ENCODE measurements at places on chromosomes 5 and 9. TPM values are rescaled to one million over a fixed set of nuclear protein-coding genes. Genes with fewer than 3 reads are reported as not detected.

Gene LRRTM2
- polyA plus RNA-seq = 0.90 TPM

Gene TYRP1
- polyA plus RNA-seq = 2.2 TPM

Gene EPB41L4A
- 6.1 TPM for polyA plus RNA-seq

Gene SVEP1
- 20.6 TPM for polyA plus RNA-seq

Gene RPL7A
- 2,303 TPM for polyA plus RNA-seq

Gene WNT8A
- not detected for polyA plus RNA-seq

Gene MZB1
- polyA plus RNA-seq = 0.53 TPM

Gene SOX30
- 0.26 TPM for polyA plus RNA-seq

Gene CD14
- 30.9 TPM for polyA plus RNA-seq

Gene ACTBL2
- polyA plus RNA-seq = not detected

Gene INSYN2B
- 0.19 TPM for polyA plus RNA-seq

Gene PTCD2
- polyA plus RNA-seq = 8.6 TPM

Gene RNF44
- 35.5 TPM for polyA plus RNA-seq

Gene TMEM252
- 1.8 TPM for polyA plus RNA-seq

Gene DNAJC25
- polyA plus RNA-seq = 7.8 TPM

Gene SPINK5
- 0.41 TPM for polyA plus RNA-seq

Gene ADAMTS16
- 7.4 TPM for polyA plus RNA-seq

Gene GRIN1
- not detected for polyA plus RNA-seq

Gene TSPAN17
- polyA plus RNA-seq = 26.6 TPM

Gene FOXD4
- 2.7 TPM for polyA plus RNA-seq

Gene CNTRL
- 16.4 TPM for polyA plus RNA-seq

Gene GLRA1
- polyA plus RNA-seq = not detected

Gene MED22
- 29.2 TPM for polyA plus RNA-seq

Gene TNFSF8
- 0.65 TPM for polyA plus RNA-seq

Gene IFNA2
- polyA plus RNA-seq = not detected

Gene GPSM1
- 28.5 TPM for polyA plus RNA-seq

Gene ZNF366
- polyA plus RNA-seq = 4.0 TPM

Gene PRRX2
- polyA plus RNA-seq = 2.9 TPM

Gene PDE8B
- polyA plus RNA-seq = 2.4 TPM

Gene NXNL2
- 0.19 TPM for polyA plus RNA-seq

Gene C9
- 0.34 TPM for polyA plus RNA-seq

Gene TEK
- 15.0 TPM for polyA plus RNA-seq

Gene C6
- 0.19 TPM for polyA plus RNA-seq

Gene NOXA1
- polyA plus RNA-seq = 4.2 TPM

Gene WHRN
- polyA plus RNA-seq = 2.1 TPM

Gene CCNJL
- polyA plus RNA-seq = 6.3 TPM

Gene OR1Q1
- not detected for polyA plus RNA-seq

Gene TRIM36
- polyA plus RNA-seq = 2.2 TPM
